Panc1 (cell line): ENCODE measurements at places on chromosomes 11 and 22.

GRCh38 chr11:104781719-104782376, 116.4 kb downstream of the CASP12 start:
- no peak for DNase-seq

DNA sequence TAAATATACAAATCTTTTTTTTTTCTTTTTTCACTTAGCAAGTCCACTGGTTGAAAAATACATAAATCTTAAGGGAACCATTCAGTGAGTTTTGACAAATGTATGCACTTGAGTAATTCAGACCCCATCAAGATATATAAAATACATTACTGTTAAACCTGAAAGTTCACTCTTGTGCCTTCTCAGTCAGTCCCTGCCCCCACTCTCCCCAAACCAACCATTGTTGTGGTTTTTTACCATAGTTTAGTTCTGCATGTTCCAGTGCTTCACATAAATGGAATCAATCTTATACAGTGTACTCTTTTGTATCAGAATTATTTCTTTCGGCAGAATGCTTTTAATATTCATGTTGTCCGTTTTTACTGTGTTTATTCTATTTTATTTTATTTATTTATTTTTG, 26.1 kb downstream of the RNF214 start:
- DNase-seq: no peak

GRCh38 chr11:64561984-64562722, 28.9 kb upstream of the SLC22A12 start:
- DNase-seq: no peak

- DNase-seq: no peak
These were observed 18.9 kb upstream of the UVRAG start for GRCh38 chr11:75796091-75796435.

DNA sequence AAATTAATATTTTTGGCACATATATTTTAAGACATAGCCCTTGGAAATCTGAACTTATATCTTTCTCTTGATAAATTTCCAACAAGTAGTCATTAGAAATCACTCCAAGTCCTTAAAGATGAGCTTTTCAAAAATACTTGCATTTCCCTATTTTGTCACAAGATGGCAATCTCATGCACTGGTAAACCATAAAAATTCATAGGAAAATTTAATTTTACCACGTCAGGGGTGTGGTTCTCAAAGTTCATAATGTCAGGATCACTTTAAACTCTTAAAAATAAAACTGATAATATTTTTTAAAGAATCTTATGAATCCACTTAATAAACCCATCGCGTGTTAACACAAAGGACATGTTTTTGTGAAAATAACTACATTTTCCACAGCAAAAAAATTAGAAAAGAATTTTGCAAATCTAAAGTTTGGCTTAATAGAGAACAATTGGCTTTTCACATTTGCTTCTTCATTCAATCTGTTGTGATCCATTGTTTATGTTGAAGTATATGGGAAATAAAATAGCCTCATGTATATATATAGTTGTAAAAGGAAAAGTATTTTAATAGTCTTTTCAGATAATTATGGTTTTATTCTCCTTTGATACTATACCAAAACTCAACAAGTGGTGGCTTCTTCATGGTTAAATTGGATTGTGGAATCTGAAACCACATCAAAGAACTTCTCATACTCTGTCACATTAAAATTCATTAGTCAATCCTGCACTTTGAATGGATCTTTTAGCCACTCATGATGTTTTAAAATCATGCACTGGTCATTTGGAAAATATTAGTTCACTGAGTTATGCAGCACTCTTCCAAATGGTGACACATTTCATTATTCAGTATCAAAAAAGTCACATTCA, 169.1 kb downstream of the CADM1 start:
- DNase-seq: no peak

GRCh38 chr11:14506532-14506931, 6.9 kb upstream of the COPB1 start:
- DNase-seq: no peak

DNA sequence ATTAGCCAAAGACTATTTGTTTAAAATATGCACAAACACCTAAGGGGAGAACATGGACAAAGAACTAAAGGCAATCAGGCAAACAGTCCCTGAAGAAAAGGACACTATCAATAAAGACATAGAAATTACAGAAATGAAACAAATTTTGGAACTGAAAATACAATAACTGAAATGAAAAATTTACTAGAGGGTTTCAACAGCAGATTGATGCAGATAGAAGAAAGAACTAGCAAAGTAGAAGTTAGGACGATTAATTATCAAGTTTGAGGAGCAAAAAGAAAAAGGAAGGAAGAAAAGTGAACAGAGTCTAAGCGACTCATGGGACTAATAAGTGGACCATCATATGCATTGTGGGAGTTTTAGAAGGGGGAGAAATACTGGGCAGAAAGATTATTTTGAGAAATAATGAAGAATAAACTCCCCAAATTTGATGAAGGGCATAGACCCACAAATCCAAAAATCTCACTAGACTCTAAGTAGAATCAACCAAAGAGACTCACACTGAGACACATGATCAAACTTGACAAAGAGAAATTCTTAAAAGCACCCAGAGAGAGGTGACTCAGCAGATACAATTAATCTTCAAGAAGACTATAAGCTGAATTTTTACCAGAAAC, 62.9 kb downstream of the JAM3 start:
- DNase-seq: no peak

DNA sequence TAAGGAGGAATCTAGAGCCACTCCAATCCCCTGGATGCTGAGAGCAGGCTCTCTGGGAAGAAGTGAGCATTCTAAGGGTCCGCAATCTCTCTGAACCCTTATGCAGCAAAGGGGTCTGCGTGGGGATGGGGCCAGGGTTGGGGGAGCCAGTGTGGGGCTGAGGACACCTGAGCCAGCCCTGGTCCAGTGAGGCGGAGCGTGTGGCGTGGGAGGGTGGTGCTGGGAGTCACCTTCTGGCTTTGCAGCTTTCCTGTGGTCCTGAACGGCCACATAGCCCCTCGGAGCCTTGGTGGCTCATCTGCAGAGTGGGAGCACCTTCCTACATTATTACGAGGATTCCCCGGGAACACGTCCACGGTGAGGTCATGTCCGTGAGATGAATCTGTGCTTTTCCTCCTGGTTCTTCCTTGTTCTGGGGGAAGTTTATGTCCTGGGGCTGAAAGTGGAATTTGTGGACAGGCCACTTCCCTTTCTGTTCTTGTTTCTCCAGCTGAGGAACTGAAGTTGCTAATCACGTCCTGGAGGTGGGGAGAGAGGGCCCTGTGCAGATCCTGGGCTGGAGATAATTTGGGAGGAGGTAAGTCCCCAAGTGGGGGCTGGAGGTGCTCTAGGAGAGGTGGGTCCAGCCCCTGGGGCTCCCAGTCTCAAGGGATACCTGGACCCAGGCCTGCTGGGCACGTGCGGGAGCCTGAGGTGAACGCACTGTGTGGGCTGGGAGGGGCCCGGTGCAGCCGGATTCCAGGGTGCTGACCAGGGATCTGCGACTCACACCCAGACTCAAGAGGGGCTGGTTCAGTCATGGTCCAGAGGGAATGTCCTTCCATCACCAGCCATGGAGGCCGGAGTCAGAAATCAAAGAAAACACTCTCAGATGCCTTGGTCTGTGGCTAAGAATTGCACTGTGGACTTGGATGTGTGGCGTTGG, 6.1 kb downstream of the MRGPRE start:
- DNase-seq: no peak

GRCh38 chr11:122756417-122756816, 81.9 kb upstream of the CRTAM start:
- no peak for DNase-seq

DNA sequence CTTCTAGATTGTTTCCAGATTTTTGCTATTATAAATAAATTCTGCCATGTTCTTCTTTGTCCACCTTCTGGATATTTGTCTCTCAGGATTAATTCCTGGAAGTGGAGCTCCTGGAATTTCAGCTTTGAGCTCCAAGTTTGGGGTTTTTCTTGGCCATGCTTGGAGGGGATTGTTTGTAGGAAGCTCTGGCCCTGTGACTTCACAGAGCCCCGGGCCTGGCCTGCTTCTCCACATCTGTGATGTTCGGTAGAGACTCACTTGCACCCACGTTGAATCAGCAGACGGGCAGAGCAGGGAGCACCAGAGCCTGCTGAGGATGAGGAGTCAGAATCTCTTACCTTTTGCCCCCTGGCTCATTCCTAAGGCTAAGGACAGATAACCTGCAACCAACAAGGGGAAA, 35.7 kb downstream of the LRRC32 start:
- DNase-seq: no peak

DNA sequence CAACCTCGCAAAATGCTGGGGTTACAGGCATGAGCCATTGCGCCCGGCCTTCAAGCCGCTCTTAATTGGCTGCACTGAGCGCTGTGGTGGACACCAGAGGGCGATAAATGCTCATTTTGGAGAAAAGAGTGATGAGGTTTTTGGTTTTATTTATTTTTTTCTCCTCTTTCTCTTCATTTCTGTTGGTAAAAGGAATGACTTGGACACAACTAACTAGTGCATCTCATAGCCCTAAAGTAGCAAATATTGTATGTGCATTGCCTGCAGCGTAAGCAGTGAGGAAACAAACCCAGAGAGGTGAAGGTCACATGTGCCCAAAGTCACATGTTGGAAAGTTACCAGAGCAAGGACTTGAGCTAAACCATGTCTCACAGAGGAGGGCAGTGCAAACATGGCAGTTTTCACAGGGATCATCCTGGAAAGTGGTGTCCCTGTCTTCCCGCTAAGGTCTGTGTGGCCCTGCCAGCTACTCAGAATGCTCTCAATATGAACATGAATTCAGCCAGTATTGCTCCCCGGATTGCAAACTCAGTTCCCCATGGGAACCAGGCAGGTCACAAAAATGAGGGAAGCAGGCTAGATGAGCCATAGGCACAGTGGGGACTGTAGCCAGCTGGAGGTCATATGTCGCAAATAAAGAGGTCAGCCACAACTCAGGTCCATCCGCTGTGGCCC, 8.6 kb upstream of the CD82 start:
- DNase-seq: no peak

- peak; percentile 8 for DNase-seq
These were observed at the start of gene MED19 for GRCh38 chr11:57711414-57712255. Gene MED19, minus strand, starts transcription at chr11:57712215. Its CDS starts 36 bp downstream, at chr11:57712179.

DNA sequence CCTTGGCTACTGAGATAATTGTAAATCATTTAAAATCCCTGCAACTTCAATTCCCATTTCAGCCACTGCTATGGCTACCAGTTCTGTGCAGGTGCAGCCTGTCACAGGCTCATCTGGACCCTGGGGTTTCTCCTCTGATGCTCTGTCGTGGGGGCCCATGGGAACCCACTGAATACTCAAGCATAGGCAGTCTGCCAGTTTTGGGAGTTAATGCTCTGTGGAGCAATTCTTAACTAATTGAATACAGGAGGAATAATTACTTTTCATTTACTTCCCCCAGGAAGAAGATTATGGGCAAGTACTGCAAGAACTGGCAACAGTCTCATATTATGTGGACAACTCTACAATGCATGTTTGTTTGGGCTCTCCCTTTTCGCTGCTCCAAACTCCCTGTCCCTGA, 25.9 kb downstream of the OR51E2 start:
- no peak for DNase-seq

DNA sequence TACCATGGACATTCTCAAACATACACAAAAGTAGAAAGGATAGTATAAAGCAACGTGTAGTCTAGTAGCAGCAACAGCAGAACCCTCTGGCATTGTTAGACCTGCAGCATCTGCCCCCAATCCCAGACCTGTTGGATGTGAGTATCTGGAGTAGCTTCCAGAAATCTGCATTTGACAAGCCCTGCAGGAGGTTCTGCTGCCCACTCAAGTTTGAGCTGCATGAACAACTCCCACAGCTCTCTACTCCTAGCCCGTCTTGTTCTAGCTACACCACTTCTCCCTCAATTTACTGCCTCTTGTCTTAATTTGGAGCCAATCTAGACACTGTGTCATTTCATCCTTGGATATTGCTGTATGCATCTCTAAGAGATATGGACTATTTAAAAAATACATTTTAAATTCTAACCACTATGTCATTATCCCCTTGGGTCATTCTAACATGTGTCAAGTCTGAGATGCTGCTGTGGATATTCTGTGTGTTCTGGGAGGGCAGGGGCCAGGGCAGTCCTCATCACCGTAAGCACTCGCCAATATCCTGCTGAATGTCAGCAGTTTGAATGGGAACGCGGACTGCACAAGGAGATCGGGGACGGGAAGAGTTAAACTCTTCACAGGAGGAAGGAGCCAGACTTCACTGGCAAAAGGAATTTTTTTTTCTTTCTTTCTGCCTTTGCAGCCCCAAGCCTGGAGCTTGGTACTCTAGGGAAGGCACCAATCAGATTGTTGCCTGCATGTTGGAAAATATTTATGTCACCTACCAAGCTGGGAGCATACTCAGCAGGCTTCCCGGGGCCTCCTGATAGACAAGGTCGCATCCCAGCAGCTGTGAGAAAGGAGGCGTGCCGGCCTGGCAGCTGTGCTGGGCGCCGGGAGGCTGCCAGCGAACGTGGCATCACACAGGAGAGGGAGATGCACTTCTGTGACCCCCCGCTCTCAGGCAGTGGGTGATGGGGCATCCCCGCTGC, 429.0 kb downstream of the MIAT start:
- DNase-seq: no peak

- no peak for DNase-seq
These were observed 18.0 kb downstream of the DERL3 start for GRCh38 chr22:23820748-23821211.

- DNase-seq: no peak
These were observed 3.0 kb downstream of the RASL10A start for GRCh38 chr22:29312218-29313125.

- DNase-seq: no peak
These were observed 58.4 kb upstream of the ANGPTL5 start for GRCh38 chr11:101974771-101975170.

GRCh38 chr11:96827164-96827563, 437.4 kb downstream of the JRKL start:
- no peak for DNase-seq

DNA sequence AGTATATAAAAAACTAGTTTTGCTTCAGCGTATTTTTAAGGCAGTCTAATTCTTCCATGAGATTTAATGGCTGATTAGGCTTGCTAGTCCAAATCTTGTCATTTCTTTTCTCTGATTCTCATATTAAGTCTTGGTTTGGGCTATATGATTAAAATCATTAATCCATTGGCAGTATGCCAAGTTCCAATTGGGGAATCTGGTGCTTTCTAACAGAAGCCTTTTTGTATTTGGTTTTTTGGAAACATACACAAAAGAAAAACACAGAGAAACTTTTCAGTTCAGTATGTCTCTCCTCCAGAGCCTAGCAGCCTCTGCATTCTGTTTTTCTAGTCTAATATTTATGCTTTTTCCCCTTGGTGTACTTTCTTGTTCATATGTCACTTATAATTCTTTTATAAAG, 37.9 kb downstream of the SWAP70 start:
- DNase-seq: no peak

- no peak for DNase-seq
These were observed 34.7 kb downstream of the PARVA start for GRCh38 chr11:12411806-12412727.

- DNase-seq: no peak
These were observed 316.8 kb downstream of the CASP12 start for GRCh38 chr11:104581246-104581980.
